Stimulated activated CD4-positive, alpha-beta T cell treated with anti-CD3 and anti-CD28 coated beads, TNF-alpha, amount 100 ng/mL, for 24 hours (primary cell): ENCODE measurements at places on chromosomes 1 and 21.
A peak's percentile ranks its signal among the peaks of the same experiment; 100 is the strongest.

DNA sequence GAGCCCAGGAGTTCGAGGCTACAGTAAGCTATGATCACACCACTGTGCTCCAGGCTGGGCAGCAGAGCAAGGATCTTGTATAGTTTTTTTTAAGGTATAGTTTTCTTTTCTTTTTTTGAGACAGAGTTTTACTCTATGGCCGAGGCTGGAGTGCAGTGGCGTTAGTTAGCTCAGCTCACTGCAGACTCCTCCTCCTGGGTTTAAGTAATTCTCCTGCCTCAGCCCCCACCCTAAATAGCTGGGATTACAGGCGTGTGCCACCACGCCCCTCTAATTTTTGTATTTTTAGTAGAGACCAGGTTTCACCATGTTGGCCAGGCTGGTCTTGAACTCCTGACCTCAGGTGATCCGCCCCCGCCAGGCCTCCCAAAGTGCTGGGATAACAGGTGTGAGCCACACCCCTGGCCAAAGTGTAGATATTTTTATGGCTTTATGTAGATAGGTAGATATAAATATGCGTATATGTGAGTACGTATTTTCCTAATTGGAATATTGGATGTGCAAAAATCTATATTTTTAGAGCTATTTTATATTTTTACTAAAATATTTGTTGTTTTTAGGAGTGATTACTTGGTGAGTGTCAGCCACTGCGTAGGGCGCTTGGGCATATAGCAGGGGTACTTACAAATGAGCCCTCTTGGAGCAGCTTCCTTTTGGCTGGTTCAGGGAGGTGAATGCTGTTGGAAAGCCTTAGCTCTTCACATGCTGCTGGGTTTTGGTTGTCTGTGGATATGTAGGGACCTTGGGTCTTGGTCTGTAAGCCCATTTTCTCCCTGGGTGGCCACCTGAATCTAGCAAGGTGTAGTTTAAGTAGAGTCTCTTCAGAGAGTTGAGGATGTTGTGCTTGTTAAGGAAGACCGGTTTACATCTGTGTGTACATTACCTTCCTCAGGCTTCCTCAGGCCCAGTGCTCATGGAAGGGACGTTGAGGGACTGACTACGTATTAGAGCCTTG lies 9.5 kb downstream of the KDM4A start:
- no peak for DNase-seq

- DNase-seq, result no peak
Measured at GRCh38 chr1:158434741-158435140, 8.7 kb upstream of the OR10K2 start.

DNA sequence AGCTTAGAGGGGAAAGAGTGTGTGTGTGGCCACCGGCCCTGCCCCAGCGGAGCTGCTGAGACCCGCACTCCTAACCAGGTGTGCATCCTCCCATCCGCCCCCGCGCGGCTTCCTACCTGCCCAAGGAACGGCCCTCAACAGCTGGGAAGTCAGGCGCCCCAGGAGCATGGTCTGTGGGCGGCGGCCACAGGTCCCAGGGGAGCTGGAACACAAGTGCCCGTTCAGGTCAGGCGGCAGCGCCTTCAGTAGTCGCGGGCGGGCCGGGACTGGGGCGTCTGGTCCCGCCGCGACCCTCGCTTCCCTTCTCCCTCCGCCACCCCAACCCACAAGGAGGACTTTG lies 448 bp downstream of the AURKAIP1 start:
- DNase-seq, result no peak

- DNase-seq, result no peak
Measured at GRCh38 chr1:218409946-218410510, 64.9 kb downstream of the TGFB2 start.

GRCh38 chr1:187300081-187300480 lies 471.3 kb downstream of the PLA2G4A start:
- no peak for DNase-seq

DNA sequence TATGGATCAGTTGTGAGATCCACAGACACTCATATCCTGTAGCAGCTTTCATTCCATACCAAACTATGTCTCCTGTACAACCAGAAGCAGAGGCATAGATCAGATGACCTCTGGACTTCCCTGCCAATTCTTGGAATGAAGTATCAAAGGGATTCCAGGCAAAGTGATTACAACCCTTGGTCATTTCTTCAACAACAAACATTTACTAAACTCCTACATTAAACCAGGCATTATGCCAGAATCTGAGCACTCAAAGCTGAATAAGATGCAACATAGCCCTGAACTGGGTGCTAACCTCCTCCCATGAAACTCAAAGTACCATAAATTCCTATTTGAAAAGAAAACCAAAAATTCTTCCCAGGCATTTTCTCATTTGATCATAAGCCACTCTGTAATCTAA lies 121.2 kb upstream of the SGIP1 start:
- DNase-seq, result no peak

DNA sequence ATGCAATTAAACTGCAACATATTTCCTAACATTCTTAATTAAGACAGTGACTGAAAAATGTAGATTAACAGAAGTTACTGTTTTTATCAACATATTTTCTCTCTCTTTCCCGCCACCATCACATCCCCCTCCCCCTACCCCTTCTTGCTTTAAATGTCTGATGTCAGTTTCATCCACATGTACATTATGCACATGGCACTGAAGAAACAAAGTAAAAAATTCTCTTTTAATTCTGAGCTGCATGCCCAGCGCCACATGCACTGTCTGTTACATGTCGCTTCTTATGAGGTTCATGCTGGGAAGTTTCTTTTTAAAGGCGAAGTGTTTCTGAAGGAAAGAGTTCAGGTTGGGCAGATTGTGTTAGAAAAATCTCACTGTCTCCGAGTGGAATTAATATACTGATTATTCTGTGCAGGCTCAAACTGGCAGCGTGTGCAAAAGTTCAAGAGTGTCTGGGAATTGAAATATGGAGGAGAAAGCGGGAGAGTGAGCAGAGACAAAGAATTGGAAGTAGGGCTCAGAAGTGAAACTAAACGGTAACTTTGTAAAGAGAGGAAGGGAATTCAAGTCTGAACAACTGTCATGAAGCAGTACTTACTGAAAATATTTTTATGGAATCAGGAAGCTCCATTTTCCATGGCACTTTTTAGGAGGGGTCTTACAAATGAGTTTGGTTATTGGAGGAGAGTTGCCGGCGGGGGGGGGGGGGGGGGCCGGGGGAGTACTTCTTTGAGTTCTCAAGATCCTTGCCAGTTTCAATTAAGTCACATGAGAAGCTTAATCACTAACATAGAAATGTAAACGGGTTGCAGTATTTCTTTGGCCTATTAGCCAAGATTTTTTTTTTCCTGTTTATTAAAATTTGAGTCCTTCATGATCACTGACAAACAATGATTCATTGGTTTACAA lies 217.6 kb downstream of the SDCCAG8 start:
- no peak for DNase-seq

- DNase-seq, result peak; percentile 17
Measured at GRCh38 chr1:180632326-180633056, 669 bp downstream of the XPR1 start.

DNA sequence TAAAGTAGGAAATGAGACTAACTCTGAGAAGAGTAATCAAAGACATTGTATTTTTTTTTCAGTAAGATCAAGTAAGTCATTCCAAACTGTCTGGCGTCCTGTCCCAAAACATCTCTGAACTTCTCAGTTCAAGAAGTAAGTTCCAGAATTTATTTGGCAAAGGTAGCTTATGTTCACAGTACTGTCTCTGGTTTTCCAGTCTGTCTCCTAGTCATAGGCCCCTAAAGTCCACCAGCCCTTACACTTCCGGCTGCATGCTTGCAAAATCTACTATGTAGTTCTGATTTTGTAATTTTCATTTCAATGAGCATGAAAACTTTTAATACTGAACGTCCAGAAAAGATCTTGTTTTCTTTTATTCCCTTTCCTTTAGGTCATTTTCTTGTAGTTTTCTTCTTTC lies 61.4 kb upstream of the S1PR1 start:
- DNase-seq, result no peak

DNA sequence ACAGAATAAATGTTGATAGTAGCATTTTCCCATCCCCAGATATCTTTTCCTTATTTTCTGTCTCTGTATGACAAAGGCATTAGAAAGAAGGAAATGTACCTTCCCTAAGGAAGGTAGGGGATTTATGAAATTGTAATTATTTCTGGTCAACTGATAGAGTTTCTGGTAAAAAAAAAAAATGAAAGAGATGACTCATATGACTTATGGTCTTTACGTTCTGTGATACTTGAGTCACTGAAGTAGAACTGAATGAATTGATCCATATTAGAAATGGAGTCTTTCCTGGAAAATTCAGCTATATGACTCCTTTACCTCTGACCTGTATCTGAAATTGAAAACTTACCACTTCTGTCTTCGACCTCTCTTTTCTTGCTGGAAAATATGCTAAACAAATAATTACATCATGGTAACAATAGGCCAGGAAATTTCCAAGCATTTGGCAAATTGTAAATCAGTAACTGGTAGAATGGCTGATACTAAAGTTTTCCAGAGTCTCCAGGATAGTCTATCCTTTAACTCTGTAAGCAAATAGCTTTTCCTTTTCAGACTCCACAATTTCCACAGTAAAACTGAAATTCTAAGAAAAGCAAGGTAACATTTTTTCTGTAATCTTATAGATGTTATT lies 364.3 kb upstream of the PTBP2 start:
- no peak for DNase-seq

GRCh38 chr1:6062670-6063069 lies 17.0 kb downstream of the KCNAB2 start:
- no peak for DNase-seq

DNA sequence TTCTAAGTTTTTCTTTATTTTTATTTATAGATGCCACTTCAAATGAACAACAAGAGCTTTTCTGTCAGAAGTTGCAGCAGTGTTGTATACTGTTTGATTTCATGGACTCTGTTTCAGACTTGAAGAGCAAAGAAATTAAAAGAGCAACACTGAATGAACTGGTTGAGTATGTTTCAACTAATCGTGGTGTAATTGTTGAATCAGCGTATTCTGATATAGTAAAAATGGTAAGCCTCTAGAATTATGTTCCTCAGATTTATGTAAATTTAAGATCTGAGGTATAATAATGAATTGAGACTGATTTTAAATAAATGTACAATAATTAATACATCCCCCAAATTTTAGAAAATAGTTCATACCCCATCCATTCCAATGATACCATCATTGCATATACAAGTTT lies 43.9 kb downstream of the PPP2R5A start:
- no peak for DNase-seq

DNA sequence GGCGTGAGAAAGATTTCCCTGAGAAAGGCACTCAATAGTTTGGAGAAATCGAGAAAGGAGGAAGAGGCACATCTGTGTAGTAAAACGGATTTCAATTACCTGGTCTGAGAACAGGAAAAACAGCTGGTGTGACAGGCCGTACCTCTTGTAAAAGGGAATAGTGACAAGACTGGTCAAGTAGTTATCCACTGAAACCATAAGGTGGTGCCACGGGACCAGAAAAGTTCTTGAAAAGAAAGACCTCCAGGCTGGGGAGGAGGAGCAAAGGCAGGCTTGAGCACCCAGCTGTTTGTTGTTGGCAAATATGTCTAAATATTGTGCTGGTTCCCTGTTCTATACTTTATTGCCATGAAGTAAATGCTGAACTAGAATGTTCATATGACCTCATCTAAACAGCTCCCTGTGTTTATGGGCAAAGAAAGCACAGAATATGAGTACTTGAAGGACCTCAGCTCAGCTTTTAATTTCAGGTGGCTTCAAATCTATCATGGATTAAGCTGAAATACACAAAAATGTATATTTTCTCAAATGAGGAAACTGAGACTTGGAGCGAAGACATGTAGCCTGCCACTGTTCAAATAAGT lies 4.0 kb downstream of the HAO2 start:
- no peak for DNase-seq

- no peak for DNase-seq
Measured at GRCh38 chr1:82453511-82454185, 652.9 kb downstream of the ADGRL2 start.

DNA sequence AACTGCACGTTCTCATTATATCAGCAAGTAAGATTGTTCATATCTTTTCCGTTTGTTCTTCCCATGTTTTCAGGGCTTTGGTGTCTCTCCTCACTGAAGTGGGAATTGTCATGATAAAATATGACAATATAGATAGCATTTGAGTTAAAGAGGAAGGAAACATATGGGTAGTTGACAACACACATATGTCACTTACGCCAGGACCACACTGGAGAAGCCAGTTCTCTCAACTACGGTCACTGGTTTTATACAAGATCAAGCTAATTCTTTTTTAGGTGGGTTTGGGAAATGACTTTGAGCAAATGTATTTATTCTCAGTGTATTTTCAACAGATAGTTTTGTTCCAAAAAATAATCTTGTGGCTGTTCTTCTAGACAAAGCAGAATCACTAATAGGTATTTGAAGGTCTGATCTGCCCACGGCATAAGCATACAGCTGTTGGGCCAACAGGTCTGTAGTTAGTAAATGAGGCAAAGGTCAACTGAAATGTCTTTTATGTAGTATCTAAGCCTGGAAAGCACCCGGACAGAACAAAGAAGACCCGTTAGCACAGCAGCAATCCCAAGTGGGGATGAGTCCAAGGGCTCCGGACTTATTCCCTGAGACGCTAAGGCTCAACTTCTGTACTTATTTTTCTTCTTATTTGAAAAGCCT lies 433.6 kb upstream of the ZP4 start:
- DNase-seq, result no peak

DNA sequence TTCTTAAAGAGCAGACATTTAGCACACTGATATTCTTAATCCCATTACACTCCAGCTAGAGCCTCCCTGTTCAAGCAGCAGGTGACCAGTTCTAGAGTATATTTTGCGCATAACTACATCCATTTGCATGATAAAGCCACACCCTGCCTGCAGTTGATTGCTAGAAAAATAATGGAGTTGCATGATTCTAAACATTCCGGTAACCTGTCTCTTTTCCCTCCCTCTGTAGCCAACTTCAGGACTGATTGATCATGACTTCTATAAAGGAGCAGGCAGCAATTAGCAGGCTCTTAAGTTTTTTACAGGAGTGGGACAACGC lies 14.9 kb downstream of the ARMH1 start:
- no peak for DNase-seq

- no peak for DNase-seq
Measured at GRCh38 chr21:36466061-36466511, 13.8 kb downstream of the CLDN14 start.

GRCh38 chr1:164771619-164772361 lies 212.8 kb downstream of the PBX1 start:
- no peak for DNase-seq

GRCh38 chr1:107450899-107451664 lies 310.2 kb downstream of the NTNG1 start:
- DNase-seq, result no peak

DNA sequence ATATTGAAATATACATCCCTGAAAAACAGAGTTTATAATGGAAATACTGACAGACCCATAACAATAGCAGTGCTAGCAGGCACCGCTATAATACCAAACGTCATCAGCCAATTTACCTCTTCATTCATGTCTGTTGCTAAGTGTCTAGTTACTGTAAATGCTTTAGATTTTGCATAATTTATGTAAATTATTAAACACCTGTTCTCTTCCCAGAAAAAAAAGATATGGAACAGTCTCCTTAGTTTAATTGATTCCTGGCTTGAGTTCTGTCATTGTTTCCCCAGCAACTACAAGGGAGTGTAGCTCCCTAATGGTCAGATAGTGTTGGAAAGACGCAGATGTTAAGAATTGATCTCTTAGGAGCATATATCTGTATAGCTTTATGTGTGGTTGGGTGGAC lies 817.9 kb upstream of the ADGRL2 start:
- no peak for DNase-seq

- DNase-seq, result no peak
Measured at GRCh38 chr1:44512313-44512885, 107.3 kb downstream of the RNF220 start.

- no peak for DNase-seq
Measured at GRCh38 chr1:186298851-186299250, 76.2 kb downstream of the TPR start.
